Activated CD4-positive, alpha-beta T cell treated with anti-CD3 and anti-CD28 coated beads, Interleukin-2, amount 10 ng/mL, durations not matched to agents 24 days and 14 days (primary cell): ENCODE measurements at places on chromosomes 11 and 22. TPM values are rescaled to one million over a fixed set of nuclear protein-coding genes. Genes with fewer than 3 reads are reported as not detected.

Gene C11orf42
- total RNA-seq, result not detected in 2 replicates

Gene HTR3B
- total RNA-seq, result not detected in 2 replicates

Gene RBMXL2
- total RNA-seq, result not detected in 2 replicates

Gene GRAMD1B
- 117 TPM in 2 replicates for total RNA-seq

Gene LGALS12
- total RNA-seq, result not detected in 2 replicates

Gene PTPRCAP
- 85.1 and 90.3 TPM in 2 replicates for total RNA-seq

Gene HARBI1
- 4.3 and 4.5 TPM in 2 replicates for total RNA-seq

Gene SCN2B
- total RNA-seq, result 0.02 and 0.05 TPM in 2 replicates

Gene FLRT1
- total RNA-seq, result not detected in 2 replicates

Gene TRPM5
- total RNA-seq, result not detected in 2 replicates

GRCh38 chr22:24108073-24108472, 73.2 kb upstream of the SUSD2 start:
- no peak for DNase-seq

- no peak for DNase-seq
Observed at GRCh38 chr11:69450064-69450856, 31.2 kb upstream of the LINC01488 start.

DNA sequence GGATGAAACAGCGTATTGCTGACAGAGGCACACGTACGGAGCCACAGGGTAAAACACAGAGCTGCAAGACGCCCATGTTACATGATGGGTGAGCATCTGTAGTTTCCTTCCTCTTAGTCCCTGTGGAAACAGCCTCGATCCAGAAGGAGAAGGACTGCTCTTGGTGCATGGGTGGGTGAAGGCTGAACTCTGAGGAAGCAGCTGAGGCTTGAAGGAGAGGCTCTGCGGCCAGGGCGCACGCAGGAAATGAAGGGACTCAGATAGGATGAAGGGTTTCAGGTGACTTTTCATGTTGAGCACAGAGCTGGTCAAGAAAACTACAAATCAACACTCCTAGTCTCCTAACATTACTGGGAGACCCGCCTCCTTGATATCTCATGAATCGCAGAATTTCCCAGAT, 65.7 kb upstream of the ADA2 start:
- DNase-seq, result no peak

DNA sequence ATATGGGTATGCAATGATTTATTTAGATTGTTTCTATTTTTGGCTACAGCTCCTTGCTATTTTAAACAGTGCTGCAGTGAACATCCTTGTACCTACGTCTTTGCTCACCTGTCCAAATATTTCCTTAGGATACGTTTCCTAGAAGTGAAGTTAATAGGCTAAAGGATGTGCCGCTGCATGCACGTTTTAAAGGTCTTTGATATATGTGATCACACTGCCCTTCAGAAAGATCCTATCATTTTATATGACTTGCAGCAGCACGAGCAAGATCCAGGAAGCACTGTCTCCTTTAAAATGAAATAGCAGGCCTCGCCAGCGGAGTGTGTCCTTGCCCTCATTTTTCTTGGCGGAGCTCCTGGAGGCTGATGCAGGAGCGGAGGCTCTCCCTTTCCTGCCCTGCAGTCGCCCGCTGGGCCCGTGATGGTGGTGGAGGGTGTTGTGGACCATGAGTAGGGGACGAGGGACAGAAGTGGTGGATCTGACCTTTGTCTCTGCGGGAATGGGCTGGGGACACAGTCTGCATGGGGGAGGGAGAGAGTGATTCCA, 19.4 kb downstream of the RPS6KA4 start:
- no peak for DNase-seq

GRCh38 chr11:725624-726202, 19.7 kb downstream of the EPS8L2 start:
- peak; percentile 74 for DNase-seq

DNA sequence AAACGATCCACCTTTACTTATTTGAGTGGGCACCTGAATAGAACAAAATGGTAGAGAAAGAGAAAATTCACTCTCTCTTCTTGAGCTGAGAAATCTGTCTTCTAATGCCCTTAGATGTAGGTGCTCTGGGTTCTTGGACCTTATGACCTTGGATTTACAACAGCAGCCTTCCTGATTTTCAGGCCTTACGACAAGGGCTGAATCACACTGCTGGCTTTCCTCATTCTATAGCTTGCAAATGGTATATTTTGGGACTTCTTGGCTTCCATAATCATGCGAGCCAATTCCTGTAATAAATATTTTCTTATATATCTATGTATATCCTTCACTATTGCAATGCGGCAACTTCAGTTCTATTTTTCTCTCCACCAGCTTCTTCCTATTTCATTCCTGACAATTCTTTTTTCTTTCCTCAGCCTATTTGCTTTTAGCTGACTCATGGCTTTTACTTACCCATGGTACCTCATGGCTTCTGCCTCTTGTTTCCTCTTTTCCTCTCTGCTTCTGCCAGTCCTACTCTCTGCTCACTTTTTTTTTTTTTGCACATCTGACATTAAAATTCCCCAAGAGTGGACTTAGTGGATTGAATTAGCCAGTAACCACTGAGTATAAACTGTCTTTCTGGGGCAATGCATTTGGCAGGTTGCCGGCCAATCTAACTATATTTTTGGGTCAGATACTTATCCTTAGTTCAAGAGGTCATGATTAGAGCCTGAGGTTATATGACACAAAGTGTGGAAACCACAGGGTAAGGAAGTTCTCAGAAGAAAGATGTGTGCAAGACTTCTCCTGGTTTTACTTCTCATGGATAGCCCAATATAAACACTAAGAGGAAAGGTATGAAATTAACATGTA, 359.5 kb downstream of the TMEM135 start:
- DNase-seq, result no peak

GRCh38 chr11:63667995-63668795, 3.0 kb downstream of the ATL3 start:
- no peak for DNase-seq

GRCh38 chr11:79663017-79663416, 222.2 kb upstream of the TENM4 start:
- DNase-seq, result no peak

GRCh38 chr11:93746101-93746500, 4.6 kb downstream of the C11orf54 start:
- no peak for DNase-seq

DNA sequence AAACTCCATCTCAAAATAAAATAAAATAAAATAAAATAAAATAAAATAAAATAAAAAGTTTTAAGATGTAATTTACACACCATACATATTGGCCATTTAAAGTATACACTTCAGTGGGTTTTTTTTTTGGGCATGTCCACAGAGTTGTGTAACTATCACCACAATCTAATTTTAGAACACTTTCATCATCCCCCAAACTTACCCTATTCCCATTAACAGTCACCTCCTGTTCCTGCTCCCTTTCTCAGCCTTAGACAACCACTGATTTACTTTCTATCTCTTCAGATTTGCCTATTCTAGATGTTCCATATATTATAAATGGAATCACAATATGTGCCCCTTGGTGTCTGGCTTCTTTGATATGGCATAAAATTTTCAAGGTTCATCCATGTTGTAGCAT, 4.6 kb upstream of the ACER3 start:
- no peak for DNase-seq

GRCh38 chr22:39408173-39408572, 8.6 kb downstream of the TAB1 start:
- DNase-seq, result no peak

DNA sequence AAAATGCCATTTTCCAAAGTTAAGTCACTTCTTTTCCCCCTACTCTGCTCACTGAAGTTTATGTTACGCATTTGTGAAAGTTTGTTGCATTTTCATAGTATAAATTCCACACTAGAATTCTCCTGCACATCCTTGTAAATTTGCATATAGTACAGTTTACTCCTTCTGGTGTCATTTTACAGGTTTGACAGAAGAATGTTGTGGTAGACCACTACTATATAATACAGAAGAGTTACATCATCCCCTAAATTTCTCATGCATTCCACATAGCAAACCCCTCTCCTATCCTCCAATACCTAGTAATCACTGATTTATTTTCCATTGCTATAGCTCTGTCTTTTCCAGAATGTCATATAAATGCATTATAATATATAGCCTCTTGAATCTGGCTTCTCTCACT, 64.5 kb downstream of the CCDC73 start:
- no peak for DNase-seq

DNA sequence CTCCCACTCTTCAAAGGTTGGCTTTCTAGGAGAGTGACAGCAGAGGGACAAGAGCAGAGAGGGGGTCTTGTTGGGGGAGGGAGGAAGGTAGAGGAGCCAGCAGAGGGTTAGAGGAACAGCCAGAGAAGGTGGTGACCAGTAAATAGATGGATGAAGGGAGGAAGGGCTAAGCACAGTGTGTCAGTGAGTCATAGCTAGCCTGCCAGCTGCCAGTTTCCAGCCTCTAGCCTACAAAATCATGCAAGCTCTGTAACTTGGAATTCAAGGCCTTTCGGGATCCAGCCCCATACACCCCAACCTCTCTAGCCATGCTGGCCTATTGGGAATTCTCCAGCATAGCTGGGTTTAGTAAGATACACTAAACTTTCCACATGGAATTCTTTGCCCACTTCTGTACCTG, 147.4 kb upstream of the TEAD1 start:
- no peak for DNase-seq

DNA sequence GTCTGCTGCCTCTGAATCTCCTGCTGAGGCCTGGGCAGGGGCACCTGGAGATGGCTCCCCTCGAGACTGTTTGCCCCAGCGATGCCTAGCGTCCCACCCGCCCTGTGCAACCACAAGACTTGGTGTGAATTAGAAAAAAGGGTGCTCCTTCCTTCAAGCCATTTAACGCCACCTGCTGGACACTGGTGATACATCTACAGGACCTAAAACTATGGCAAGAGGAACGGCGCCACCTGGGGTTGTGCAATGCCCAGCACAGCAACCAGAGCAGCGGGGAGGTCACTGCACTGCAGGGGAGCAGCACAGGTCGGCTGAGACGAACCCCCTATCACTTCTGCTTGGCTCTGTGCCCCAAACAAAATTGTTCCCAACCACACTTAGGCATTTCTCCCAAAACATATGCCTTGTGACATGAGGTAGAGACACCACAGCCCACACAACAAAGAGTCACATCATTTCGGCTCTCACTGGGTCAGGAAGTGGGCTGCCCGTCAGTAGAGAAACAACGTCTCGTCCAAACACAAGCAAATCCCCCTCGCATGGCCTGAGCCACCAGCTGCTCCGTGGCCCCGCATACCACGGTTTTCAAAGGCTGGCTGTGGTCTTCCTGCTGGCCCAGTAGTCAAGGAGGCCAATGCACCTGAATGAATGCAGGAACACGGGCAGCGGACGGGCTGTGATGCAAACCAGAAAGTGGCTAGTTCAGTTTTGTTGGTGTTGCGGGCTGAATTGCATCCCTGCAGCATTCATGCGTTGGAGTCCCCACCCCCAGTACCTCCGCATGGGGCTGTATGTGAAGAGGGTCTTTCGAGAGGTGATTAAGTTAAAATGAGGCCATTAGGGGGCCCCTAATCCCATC, 171.9 kb downstream of the SHANK2 start:
- DNase-seq, result peak; percentile 78

DNA sequence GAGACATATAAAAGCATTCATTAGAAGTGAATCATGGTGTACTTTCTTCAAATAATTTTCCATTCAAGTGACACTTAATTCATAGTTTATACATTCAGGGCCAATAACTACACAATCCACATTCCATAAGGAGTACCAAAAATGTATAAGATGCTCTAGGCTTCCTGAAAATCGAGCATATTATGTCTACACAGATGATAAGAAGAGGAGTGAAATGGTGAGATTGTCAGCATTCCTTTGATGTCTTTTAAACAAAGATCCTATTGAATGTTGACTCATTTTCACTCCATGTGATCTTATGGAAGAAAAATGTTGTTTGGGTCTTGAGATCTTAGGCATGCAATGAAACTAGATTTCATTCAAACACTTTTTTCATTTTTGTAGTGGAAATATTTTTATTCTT, 843.2 kb downstream of the KCNA4 start:
- no peak for DNase-seq

- DNase-seq, result no peak
Observed at GRCh38 chr22:19238900-19239299, 52.6 kb downstream of the CLTCL1 start.

- DNase-seq, result no peak
Observed at GRCh38 chr22:31958625-31959239, 14.4 kb downstream of the YWHAH start.

DNA sequence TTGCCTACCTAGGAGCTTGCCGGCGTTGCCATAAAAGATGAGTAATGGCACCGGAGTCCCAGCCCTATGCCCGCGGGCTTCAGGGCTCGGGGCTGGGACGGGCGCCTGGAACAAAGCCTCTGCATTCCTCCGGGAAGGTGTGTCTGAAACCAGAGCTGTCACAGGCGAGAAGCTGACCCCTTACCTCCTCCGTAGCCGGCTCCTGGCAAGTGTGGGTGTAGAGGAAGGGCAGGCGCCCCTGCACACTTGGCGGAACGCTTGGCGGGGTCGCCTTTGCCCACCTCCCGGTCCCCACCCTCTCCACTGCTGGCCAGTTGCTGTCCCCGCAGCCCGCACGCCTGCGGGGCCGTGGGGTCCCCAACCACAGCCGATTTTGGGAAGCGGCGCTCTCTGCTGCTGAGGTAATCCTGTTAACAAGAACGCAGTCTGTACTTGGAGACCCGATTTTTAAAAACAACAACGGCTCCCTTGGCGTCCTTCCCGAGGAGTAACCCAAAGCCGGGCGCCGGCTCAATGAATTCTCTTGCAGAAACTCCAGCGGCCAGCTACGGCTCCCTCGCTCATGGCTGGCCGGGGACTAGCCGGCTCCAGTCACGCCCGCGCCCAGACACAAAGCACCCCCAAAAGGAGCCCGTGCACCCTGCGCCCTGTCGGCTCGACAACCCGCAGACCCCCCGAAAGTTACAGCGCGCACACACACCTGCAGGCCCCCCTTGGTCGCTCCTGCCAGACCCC, 89.2 kb downstream of the PLEKHA7 start:
- no peak for DNase-seq

DNA sequence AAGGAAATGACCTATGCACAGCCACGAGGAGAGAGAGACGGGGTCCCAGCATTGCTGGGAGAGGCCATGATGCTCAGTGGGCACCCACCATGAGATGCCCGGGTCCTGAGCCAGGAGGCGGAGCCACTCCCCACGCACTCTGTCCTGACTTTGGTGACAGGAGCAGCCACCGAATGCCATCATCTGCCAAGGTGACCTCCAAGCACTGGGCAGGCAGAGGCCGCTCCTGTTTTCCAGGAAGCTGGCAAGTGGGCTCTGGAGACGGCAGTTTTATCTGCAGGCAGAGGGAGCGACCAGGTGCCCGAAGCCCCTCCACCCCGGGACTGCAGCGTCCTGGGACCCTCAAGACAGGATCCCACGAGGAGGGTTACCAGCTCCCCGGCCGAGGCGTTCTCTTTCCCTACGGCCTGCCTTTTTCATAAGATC, 453.9 kb downstream of the BRD1 start:
- no peak for DNase-seq

- no peak for DNase-seq
Observed at GRCh38 chr11:92810423-92811064, 158.9 kb upstream of the MTNR1B start.

- DNase-seq, result no peak
Observed at GRCh38 chr11:9765320-9766101, 101.6 kb downstream of the SWAP70 start.
